Naive thymus-derived CD8-positive, alpha-beta T cell (primary cell): ENCODE measurements at places on chromosomes 6 and 20. TPM values are rescaled to one million over a fixed set of nuclear protein-coding genes. Genes with fewer than 3 reads are reported as not detected.

- DNase-seq, result no peak
These were observed 99.0 kb downstream of the CLIC5 start for GRCh38 chr6:45916692-45917091.

DNA sequence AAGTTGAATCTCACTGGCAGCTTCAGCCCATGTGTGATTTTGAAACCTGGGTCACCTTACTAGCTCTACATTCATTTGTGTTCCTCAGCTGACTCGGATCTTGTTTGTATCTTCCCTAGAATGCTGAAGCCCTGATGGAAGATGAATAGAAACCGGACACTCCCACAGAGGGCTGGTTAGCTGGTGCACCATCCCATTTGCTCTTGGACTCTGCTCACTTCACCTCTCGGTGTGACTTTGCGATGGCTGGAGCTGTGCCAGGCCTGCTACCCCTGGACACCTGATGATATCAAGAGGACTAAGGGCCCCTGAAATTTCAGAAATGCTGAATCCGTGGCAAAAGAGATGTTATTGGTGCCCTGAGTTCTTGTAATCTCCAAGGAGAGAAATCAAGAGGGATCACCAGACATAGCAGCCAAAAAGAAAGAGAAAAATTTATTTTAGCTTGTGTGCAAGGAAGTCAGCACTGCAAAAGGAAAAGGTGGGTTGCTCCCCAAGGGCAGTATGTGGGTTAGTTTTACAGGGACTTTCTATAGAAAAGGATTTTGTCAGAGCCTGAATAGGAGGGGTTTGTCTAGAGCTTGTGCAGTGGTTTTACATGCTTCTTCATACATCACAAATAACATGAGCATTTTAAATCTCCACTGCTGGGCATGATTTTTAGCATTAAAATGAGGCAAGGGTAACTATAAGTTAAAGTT, 426.3 kb upstream of the NOX3 start:
- DNase-seq, result no peak

- DNase-seq, result no peak
These were observed 182.1 kb upstream of the FBXL4 start for GRCh38 chr6:99129835-99130234.

DNA sequence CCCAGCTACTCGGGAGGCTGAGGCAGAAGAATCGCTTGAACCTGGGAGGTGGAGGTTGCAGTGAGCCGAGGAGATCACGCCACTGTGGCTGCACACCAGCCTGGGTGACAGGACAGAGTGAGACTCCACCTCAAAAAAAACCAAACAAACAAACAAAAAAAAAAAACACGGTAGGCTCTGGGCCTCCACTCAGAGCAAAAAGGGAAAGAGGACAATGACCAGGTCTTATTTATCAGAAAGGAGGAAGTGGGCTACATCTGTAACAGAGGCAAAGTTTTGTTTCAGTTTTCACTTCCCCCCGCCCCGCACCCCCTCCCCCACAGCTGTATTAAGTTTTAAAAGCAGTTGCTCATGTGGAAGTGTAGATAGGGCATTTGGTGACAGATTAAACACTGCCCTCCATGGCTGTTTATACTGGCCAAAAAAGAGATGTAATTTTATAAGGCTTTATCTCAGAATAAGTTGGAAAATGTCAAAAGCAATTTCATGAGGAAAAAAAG, 114.6 kb downstream of the RCAN2 start:
- DNase-seq, result no peak

Gene CEP57L1
- total RNA-seq, result 8.3 TPM

Gene FLRT3
- not detected for total RNA-seq
